RWPE1 (cell line): ENCODE measurements at places on chromosomes 3 and 15.
A peak's percentile ranks its signal among the peaks of the same experiment; 100 is the strongest.

- DNase-seq, result no peak
These were observed 11.0 kb downstream of the GABRA5 start for GRCh38 chr15:26877831-26878230.

DNA sequence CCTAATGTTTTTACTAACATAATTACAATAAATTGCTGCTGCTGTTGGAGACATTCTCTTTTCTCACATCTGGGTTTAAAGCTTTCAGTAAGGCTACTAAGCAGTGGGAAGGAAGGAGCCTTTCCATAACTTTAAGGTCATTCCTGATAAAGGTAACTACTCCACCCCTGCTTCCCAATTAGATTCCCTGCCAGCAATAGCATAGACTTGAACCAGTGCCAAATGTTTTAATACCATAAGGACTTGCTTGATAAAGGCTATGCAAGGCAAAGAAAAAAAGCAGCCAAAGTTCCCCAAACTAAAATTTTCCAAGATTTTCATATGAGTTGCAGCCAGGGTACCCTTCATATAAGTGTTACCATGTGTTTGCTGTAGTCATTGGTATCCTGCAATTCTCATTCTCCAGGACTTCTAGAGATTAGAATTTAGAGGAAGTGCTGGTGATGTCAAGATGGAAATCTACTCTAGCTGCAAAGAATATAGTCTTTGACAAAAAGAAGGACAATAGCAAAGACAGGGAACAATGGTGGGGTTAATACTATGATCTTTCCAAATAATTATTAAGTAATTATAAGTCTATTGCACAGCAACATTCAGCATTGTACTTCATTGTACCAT lies 106.1 kb downstream of the FILIP1L start:
- DNase-seq, result no peak

DNA sequence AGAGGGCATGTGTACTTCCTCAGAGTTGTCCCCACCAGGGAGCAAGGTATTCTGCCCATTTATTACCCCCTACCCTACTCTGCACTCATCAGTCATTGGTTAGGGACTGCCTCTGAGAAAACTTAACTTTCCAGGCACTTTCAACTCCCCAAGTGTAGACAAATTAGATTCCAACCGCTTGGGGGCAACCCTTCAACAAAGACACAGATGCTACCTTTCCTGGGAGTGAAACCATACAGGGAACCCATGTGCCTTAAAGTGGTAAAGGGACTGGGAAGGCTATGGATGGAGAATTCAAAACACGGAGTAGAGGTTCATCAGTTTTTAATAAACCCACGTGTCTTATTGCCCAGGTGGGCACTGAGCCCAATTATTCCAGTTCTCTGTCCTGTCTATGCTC lies 19.4 kb upstream of the UBE2E2 start:
- DNase-seq, result peak; percentile 47

GRCh38 chr3:100403362-100404249 lies 2.3 kb downstream of the LNP1 start:
- DNase-seq, result no peak

GRCh38 chr3:188520466-188520865 lies 366.5 kb downstream of the LPP start:
- DNase-seq, result no peak

DNA sequence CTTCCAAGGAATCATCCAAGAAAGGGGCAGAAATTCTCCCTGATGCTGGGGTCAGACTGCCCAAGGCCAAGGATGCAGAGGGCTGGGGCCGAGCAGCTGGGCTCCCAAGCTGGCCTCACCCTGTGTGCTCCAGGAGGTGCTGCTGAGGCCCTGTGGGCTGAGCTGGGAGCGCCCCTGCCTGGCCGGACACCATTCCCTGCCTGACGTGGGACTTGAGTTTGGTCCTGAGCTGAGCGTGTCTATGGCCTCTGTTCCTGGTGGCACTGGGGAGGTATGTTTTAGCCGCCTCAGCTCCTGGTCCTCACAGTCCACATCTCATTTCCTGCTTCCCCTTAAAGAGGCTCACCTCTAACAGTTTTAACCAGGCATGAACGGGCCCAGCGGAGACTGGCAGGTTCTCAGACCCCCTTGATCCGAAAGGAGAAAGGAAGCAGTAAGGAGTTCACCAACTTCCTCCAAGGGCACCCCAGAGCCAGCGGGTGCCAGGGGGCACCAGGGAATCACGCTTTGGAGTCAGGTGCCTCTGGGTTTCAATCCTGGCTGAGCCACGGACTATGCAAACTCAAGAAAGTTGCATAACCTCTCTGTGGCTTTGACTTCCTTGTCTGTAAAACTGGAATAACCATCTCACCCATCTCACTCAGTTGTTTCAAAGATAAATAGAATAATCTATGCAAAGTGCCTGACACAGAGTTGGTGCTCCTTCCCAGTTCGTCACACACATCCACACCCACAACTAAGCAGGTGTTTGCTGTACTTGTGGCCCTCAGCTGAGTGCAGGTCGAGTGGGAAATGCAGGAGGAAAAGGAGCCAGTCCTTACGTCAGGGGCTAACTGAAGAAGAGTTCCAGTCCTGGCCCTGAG lies 48.6 kb downstream of the SLC12A8 start:
- no peak for DNase-seq

- no peak for DNase-seq
These were observed 8.0 kb upstream of the LTF start for GRCh38 chr3:46472736-46473135.

DNA sequence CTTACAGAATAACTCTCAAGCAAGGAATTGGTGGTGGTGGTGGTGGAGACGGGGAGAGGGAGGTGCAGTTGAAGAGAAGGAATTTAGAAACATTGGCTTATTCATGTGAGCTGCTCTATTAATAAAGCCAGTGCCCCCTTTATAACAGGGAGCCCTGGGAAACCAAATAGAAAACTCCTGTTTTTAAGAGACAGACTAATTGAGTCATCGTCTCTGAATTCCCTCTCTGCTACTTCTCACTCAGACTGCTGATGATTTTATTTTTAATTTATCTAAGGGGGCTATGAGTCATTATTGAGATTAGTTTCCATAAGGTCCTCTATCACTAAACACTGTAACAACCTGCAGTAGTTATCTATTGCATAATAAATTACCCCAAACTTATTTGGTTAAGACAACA lies 145.9 kb upstream of the GALNT15 start:
- DNase-seq, result no peak

DNA sequence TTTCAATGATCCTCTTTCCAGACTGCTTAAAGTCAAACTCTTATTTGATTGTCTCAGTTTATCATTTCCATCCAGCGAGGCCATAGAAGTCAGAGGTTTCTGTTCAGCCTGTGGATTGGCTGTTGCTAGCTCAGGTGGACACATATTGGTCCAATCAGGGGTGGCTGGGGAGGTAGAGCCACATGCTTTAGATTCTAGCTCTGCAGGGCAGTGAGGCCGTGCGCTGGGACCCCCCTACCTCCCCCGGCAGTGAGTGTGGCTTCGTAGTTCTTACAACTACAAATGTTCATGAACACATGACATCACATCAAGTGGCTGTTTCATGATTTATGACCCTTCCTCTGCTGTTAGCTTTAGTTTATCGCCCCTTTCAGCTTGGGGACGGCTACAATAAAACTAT lies 18.0 kb downstream of the APOD start:
- no peak for DNase-seq

DNA sequence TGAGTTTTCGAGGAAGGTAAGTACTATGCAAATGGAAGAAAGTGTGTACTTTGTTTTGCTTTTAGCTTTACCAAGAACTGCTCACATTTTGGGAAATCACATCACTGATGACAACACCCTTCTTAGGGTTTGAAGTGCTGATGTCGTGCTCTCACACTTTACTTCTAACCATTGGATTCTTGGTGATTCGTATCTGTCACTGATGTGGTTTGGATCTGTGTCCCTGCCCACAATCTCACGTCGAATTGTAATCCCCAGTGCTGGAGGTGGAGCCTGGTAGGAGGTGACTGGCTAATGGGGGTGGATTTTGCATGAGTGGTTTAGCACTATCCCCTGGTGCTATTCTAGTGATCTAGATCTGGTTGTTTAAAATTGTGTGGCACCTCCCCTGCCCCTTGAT lies 75.4 kb upstream of the RGMA start:
- DNase-seq, result no peak

- no peak for DNase-seq
These were observed 58.7 kb downstream of the MORC1 start for GRCh38 chr3:109059264-109059663.

DNA sequence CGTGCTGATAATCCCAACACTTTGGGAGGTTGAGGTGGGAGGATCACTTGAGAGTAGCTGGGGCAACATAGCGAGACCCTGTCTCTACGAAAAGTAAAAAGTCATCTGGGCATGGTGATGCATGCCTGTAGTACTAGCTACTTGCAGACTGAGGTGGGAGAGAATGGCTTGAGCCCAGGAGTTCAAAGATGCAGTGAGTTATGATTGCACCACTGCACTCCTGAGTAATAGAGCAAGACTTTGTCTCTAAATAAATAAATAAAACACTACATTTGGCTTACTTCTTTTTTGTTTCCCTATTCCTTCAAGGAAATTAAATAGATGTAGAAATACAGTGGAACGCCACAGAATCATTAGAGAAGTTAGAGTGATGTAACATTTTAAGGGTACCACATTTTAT lies 20.1 kb upstream of the LDHAL6B start:
- no peak for DNase-seq

DNA sequence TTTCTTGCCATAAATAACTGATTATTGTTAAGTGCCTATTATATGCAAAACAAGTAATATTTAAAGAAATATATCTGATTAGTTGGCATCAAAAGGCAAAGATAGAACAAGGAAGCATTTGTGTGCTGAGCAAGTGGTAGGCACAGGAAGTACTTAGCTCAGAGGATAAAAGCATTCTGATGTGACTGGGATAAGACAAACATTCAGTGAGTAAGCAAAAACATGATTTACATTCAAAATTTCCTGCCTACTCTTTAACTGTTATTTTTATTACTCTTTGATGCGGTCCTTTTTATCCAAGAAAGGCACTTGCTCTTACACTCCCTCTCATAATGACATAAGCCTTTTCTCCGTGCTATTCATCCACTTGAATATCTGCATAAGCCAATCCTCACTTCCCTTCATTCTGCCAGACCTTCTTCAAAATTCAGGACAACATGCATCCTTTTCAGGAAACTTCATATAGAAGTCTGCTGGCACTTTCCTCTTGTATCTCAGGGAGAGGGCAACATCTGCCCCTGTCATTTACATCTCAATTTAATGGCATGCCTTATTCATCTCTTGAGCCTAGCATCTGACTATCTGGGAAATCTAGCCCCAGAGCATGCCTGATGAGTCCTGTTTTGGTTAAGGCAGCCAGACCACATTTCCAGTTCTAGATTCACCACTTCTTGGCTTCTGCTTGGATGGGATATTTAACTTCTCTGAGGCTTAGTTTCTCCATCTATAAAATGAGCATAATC lies 478.2 kb upstream of the ROBO2 start:
- no peak for DNase-seq

DNA sequence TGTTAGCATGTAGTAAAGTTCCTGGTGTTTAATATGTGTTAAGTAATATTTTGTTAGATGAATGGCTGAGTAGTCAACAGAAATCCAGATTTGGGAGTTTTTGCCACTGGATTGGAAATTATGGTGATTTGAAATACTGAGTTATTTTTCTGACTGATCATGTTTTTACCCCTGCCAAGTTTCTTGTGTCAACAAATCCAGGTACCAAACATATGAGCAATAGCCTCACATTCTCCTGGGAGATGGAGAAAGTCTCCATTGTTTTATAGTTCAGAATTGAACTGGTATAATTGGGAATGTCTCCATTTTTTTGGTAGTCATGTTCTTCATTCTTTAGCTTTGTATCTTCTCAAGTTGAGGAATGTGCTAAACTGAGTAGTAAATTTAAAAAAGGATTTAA lies 767.2 kb upstream of the LMCD1 start:
- no peak for DNase-seq
